ENCODE measurements at places on chromosomes 13 and 19.
A peak's percentile ranks its signal among the peaks of the same experiment; 100 is the strongest.

GRCh38 chr13:82467626-82468025 lies 1414.6 kb downstream of the SLITRK1 start:
- DNase-seq: no peak

DNA sequence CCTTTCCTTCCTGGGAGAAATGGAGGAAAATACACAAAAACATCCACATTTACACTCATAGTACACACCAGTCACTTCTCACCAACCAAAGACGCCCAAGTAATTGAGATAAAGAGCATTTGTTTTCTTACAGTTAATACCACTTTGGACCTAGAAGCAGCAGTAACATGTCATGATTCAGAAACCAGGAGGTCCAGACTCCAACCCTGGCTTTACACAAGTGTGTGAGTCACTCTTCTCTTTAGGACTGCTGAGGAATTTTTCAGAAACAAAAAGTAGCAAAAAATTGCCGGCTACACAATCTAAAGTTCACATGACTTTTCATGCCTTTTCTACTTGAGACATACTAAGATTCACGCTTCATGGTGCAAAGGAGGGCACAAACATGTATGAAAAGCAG lies 42.1 kb downstream of the TUBGCP3 start:
- DNase-seq: no peak

GRCh38 chr13:38636073-38636472 lies 50.8 kb upstream of the FREM2 start:
- DNase-seq: no peak

DNA sequence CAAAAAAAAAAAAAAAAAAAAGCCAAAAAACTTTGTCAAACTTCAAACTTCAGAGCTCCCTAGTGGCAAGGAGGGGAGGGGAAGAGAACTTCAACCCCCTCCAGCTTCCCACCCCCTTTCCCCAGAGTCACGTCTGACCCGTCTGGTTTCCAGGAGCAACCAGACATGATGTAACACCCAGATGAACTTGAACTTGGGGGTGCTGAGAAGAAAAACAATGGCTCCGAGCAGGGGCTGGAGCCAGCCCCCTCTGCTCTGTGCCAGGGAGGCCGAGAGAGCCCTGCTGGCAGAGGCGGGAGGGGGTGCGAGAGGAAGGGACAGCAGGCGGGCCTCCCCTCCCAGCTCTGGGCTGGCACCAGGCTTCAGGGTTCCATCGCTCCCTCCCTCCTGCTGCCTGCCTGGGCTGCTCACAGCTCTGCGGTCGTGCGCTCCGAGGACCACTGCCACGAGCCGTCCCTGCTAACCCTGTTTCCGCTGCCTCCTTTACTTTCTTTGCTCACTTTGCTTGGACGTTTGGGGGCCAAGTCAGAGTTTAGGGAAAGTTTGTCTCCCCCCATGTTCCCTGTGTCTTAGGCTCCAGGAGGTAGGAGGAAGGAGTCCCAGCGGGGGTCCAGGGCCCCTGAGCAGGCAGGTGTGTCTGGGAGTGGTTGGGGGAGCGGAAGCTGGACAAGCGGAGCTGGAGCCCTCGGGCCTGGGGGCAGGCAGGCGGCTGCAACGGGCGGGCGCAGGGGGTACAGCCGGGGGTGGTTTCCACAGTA lies 11.1 kb downstream of the LYL1 start:
- no peak for DNase-seq

- no peak for DNase-seq
These were observed 127.2 kb upstream of the MAB21L1 start for GRCh38 chr13:35603593-35604285.

DNA sequence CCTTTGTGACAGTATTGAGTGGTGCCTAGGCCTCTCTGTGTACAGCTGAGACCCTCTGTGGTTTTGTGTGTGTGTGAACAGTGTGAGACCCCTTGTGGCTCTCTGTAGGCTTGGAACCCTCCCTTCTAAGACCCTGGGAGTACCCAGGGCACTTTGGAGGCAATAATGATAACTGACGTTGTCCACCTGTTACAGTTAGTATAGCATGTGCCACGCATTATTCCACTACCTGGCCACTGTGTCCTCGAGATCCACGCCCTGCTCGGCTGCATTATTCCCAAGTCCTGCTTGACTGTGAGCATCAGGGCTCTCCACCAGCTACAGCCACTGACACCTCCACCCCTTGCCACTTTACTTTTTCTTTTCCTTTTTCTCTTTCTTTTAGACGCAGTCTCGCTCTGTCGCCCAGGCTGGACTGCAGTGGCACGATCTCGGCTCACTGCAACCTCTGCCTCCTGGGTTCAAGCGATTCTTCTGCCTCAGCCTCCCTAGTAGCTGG lies 2.0 kb downstream of the GRAMD1A start:
- DNase-seq: no peak

GRCh38 chr13:31051999-31052398 lies 109.7 kb downstream of the HSPH1 start:
- DNase-seq: no peak

GRCh38 chr13:80050252-80050651 lies 290.7 kb downstream of the SPRY2 start:
- DNase-seq: no peak

DNA sequence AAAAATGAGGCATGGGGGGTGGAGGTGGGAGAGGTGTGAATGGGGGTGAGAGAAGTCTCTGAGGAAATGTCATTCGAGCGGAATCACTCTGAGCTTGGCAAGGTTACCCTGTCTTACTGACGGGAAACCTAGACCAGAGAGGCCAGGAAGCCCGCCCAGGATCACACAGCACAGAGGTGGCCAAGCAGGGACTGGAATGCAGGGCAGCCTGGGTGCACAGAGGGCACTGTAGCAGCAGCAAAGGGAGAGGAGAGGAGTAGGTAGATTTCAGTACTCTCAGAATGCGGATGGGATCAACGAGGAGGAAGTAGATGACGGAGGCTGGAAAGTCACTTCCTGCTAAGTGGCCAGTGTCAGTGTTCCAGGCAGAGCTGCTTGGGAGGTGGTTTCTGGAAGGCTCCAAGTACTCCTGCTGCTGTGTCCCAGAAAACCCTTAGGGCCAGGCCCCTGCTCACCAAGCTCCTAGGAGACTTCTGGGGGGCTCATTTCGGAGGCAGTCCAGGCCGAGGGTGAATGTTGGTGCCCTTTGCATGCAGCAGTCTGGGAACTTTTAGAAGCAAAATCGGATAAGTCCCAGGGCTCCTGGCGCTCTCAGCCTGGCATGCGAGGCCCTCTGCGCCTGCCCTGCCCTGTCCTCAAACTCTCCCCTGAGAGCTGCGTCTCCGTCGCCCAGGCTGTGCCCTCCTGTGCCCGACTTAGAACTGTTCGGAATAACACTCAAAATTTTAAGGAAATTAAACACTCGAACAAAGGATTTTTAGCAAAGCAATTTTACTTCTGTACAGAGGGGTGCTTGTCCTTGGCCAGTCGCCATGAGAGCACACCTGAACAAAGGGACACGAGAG lies 33.5 kb downstream of the DNM2 start:
- DNase-seq: no peak

DNA sequence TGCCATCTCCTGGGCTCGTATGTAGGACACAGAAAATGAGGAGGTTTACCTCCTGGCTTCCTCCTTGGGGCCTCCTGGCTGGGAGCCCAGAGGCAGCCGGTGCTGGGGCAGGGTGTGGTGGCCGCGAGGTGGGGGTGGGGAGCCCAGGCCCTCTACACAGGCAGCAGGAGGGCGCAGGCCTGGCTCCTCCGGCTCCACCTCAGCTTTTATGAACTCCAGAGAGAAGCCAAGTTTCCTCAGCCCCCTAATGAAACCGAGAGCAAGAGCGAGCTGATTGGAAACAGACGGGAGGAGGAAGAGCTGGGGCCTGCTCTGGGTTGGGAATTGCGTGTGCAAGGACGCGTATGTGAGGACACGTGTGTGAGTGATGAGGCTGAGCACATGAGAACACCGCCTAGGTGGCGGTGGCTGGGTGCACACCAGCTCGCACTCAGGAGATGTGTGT lies 23.1 kb downstream of the LYL1 start:
- DNase-seq: no peak

GRCh38 chr19:54451331-54451871 lies 2.4 kb downstream of the LENG8 start:
- DNase-seq: no peak

DNA sequence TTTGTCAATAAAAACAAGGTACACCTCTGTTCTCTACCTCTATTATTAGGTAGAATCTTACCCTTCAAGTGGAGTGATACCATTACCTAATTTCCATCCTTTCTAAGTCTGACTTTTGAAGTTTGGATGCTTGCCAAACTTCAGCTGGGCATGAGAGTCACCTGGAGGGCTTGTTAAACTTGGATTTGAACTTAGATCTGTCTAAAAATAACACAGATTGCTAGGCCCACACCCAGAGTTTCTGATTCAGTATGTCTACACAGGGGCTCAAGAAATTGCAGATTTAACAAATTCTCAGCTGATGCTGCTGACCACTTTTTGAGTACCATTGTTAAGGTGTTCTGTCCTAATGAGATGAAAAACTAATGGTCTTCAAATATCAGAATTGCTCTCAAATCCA lies 512.2 kb downstream of the LMO7 start:
- no peak for DNase-seq

- no peak for DNase-seq
These were observed 1563.2 kb upstream of the MIR17HG start for GRCh38 chr13:89784161-89784809.

DNA sequence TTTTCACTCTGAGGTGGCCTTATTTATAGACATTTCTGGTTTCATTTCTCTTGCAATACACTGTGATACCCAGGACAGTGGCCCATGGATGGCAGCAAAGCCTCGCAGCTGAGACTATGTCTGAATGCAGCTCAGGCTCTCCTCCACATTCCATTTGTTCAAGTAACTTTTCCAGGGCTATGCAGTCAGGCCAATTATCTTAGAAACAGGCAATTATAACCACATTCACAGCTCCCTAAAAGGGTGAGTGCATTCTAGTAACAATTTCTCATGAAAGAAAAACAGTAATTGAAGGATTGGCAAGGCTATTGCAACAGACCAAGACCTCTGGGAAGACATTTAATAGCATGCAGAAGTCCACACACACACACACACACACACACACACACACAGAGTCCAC lies 264.0 kb downstream of the TBC1D4 start:
- DNase-seq: no peak

DNA sequence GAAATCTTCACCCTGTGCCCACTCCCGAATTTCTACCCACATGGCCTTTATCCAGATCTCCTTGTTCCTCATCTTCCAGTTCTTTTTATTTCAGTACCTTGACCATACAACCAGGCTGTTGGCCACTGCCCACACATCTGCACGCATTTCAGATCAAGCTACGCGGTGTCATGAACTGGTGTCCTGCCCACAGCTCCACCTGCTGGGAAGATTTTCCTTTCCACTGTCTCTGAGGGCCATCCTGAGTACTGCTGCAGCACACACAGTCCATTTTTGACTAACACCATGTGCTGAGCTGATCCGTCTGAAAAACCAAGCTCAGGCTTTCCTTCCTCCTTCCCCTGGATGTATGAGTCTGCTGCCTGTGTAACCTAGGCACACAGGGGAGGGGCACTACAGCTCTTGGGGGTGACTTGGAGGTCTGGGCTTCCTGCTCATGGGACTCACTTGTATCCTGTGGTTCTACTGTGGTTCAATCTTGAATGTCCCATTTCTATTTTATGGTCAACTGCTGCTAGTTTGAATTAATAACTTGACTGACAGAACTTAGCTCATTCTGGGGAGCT lies 71.9 kb downstream of the WASF3 start:
- DNase-seq: no peak

DNA sequence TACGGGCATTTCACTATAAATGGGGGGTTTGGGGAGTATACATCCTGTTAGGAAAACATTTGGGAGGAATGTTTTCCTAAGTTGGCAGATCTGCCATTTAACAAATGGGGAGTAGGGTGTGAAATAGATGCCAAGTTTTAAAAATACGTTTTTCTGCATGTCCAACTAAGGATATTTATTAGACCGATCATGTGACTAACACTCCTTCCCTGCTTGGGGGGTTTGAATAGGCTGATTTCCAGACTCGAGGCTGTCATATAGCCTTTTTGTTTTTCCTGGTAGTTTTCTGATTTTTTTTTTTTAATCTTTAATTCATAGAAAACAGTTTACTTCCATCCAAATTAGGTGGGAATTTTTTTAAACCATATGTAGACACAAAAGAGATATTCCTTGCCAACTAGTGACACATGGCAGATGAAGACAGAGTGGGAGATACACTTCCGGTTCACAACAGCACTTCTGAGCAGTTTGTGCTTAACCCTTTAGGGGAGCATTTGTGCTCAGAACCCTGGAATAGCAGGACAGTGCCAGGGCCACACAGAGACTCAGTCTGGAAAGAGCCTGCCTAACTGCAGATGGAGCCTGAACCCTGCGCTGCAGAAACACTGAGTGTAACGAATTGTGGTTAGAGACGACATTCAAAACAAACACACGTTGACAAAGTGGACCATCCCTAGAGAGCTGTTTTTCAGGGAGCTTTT lies 5.6 kb upstream of the GATAD2A start:
- no peak for DNase-seq

GRCh38 chr19:30068528-30069395 lies 126.7 kb downstream of the URI1 start:
- DNase-seq: no peak

GRCh38 chr13:91358387-91358782 lies 10.9 kb downstream of the MIR17HG start:
- DNase-seq: no peak

DNA sequence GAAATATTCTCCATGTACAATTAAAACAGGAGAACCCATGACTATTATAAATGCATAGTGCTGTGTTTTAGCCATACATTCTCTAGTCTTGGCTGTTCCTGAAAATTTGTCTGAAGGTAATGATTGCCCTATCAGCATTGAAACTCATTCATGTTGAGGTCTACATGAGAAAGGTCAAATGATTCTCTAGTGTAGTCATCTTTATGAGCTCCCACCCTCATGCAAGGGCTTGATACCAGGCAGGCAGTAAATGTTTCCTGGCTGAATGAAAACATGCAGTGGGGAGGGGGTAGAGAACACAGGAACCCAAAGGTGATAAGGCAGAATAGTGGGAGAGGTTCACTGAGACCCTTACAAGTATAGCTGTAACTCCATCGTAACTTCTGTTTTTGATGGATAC lies 424.3 kb downstream of the COG6 start:
- DNase-seq: no peak

GRCh38 chr19:55391702-55392615 lies 6.2 kb downstream of the RPL28 start:
- DNase-seq: no peak

- no peak for DNase-seq
These were observed 4.0 kb downstream of the OR10H1 start for GRCh38 chr19:15811476-15811875.

DNA sequence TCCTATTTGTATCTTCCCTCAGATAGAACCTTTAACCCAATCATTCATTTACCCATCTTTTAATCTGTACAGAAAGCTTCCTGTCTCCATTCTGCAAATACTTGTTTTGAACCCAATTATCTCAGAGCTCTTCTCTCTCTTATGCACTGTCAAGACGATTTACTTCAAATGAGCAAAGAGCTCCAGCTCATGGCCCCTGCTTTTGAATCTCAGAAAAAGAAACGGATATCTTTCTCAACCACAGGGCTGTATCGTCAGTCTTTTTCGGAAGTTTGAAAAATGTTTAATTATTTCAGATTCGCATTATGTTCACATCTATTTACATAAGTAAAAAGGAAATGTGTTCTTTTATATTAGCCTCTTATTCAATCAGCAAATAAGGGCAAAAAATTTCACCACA lies 322.7 kb upstream of the NBEA start:
- DNase-seq: no peak

GRCh38 chr19:33040994-33041827 lies 23.5 kb downstream of the RHPN2 start:
- DNase-seq: no peak

- peak; percentile 58 for DNase-seq
These were observed 100.8 kb downstream of the STK24 start for GRCh38 chr13:98476106-98476505.

- DNase-seq: no peak
These were observed 24.0 kb downstream of the FGF9 start for GRCh38 chr13:21694831-21695230.
